ENCODE measurements at places on chromosomes 1 and 21.

DNA sequence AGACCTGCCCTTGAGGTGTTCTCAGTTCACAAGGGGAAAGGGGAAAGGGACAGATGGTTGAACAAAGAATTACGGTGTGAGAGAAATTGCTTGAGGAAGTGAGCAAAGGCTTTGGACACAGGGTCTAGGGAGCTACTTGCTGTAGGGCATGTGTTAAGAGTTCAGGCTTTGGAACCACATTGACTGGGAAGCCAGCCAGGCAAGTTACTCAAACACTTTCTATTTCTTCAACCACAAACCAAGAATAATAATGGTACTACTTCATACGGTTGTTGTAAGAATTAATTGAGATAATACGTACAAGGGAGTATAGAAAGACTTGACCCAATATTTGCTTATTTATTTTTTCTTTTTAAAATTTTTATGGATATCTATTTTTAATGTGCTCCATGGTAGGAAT is 26.6 kb downstream of the AK4 start:
- DNase-seq, result no peak

DNA sequence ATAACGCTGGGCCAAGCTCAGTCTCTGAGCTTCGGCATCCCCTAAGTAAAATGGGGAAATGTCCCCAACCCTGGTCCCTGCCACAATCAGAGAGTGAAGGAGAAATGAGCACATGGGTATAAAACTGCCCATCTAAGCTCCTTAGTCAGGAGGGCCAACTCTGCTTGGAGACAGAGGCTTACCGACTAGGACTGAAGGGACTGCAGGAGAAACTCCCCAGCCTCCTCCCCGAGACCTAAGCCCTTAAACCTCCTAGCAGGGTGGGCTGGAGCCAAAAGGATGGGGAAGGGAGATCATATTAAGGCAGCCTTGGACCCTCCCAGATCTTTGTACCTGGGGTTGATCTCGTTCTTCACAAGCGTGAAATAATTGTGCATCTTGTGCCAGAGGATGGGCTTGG is 5.5 kb downstream of the ETNK2 start:
- DNase-seq, result no peak

DNA sequence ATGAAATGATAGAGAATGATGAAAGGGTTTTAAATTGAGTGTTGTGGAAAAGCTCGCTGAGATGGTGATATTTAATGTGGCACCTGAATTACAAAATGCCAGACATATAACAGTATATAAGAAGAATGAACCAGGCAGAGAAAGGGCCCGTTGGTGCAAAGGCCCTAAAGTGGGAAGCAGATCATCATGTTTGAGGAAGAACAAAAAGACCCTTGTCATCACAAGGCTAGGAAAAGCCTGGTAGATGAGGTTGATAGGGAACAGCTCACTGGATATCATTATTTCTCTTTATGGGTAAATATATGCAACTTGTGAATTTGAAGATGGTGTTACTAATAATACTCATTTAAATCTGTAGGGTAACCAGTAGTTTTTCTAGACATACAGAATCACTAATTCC is 11.0 kb downstream of the RAP1A start:
- no peak for DNase-seq

- no peak for DNase-seq
These were observed 68.2 kb downstream of the RNF187 start for GRCh38 chr1:228555074-228555994.

DNA sequence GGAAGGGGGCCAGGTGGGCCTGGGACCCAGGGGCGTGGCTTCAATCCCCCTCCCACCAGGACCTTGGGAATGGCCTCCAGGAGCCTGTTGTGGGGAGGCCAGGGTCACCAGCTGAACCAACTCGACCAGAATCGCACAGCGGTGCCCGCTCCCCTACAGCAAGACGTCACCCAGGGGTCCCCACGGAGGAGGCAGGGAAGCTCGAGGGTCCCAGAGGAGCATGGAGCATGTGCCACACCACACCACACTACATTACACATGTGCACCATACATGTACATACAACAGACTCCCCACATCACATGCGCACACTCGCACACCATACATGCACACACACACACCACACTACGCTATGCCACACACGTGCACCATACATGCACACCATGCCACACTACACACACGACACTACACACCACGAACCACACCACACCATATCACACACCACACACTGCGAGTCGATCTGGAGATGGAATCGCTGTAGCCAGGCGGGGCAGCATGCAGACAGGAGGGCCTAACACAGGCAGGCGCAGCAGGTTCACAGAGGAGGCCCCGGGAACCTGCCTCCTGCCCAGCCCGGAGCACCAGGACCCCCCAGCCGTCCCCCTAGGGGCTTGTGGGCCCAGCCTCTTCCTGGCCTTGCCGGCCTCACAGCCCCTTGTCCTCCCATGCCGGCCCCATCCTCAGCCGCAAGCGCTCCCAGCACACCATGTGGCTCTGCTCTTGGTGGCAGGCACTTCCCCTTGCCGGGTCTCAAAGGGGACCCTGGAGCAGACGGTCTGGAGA is 596 bp downstream of the ITGB2 start:
- DNase-seq, result no peak

GRCh38 chr1:207803678-207804077 is 51.8 kb downstream of the CD46 start:
- no peak for DNase-seq

DNA sequence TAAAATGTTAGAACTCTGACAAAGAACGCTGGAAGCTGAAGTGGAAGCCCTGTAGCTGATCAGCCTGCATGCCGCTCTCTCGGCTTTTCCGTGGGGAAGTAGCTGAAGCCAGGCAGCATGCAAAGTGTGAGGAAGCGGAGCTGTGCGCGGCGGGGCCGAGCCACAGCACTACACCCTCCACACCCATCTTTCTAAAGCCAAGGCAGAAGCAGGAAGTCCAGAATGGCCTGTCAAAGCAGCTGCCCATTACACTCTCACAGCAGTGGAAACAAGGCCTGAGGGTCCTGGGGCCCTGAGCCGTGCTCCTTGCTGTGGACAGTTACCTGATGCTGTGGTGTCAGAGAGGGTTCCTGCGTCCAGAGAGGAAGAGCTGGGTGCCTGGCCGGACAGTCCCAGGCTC is 69.6 kb downstream of the UBR4 start:
- no peak for DNase-seq

DNA sequence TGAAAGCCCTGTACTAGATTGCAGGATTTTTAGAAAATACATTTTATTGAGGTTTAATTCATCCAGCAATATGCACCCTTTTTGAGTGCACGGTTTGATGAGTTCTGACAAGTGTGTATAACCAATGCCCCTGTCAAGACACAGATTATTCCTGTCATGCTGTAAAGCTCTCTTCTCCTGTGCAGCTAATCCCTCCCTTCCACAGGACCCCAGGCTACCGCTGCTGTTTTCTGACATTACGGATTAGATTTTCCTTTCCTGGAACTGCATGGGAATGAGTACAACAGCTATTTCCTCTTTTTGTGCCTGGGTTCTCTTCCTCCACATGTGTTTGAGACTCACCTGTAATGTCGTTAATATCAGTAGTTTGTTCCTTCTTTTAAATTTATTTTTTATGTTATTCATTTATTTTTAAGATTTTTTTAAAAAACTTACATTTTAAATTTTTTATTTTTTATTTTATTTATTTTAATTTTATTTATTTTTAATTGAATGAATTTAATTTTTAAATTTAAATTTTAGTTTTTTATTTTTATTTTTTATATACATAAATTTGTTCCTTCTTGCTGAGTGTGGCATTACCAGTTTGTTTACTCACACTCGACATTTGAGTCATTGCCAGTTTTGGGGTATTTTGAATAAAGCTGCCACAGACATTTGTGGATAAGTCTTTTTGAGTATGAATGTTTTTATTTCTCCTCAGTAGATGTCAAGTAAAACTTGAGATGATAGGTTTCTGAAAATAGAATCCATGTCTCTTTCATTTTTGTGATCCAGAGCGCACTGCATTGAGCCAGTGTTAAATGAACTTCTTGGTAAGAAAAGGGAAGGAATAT is 79.0 kb upstream of the B3GALT5 start:
- no peak for DNase-seq

- DNase-seq, result peak; percentile 82
These were observed 20.6 kb upstream of the TBX15 start for GRCh38 chr1:119008483-119009311.

DNA sequence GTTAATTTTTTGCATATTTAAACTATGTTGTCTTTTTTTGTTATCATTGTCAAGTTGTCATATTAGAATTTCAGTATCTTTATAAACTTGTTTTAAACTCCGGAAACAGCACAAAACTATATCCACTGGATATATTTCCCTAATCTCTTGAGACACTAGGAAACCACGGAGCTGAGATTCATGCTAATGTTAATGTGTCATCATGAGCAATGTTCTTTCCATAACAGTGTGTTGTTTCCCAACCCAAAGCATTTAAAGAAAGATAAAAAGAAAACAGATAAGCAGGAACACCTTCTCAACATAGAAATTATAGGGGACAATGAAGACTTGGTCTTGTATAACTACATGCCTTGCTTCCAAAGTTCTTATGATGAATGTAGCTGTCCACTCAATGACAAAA is 626.2 kb upstream of the TMPRSS15 start:
- no peak for DNase-seq

DNA sequence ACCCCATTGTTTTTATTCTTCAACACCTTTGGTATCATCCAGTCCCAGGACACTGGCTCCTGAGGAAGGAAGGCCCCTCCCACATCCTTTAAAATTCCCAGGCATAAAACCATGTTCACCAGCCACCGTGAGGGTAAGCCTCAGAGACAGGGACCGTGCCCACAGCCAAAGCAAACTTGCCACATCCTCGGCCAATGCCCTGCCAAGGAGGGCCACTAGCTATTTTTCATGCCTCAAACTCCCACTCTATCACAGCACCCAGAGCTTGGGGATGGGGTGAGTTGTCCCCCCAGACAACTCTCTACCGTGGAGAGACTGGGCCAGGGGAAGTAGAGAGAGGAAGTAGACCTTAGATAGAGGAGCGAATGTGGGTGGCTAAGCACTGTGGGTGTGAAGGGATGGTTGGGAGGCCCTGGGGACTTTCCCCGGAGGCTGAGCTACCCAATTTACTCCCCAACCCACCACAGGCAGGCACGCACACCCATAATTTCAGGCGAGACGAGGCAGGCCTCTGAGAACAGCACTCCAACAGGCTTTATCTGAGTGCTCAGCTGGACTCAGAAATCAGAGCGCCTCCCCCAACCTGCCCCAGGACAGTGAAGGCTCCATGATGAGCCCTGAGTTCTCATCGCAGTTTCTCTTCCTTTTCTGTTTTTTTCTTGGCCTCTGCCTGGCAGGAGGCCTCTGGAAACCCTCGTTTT is 15.9 kb upstream of the BTG2 start:
- no peak for DNase-seq

DNA sequence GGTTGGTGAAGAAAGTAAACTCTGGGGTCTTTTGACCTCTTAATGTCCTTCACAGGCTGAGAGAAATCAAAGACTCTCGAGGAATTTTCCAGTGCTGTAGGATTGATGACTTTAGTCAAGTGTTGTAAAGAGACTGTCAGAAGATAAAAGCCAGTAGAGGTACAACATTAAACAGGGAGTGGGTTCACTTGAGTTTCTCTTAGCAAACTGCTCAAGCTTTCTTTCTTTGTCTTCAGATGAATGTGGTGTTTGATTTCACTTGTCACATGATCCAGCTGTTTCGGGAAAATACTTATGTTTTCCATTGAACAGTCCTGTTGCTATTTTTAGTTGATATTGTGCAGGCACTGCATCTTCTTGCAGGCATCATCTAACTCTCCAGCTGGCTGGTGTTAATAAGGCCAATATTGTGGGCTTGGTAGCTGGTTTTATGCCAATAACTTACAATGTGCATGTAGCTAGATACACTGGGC is 45.6 kb downstream of the XCL2 start:
- no peak for DNase-seq

- DNase-seq, result peak; percentile 32
These were observed 14.3 kb downstream of the QSOX1 start for GRCh38 chr1:180168786-180169639.

- no peak for DNase-seq
These were observed 180.4 kb upstream of the FOXD3 start for GRCh38 chr1:63142001-63142400.

DNA sequence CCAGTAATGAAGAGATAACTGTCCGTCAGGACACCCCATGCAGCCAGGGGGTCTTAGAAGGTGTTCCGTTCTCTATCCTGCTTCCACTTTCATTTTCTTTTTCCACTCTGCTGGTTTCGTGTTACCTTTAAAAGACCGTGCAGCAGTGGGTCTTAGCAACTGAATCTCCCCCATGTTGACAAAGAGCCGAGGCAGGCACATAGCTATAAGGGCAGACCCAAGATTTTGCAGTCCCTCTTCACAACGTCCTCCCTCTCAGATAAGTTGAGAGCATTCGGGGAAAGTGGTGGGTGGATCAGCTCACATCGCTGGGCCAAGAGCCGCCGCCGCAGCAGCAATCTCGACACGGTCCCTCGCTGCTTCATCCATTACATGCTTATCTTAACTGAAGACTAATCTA is 355.5 kb downstream of the LMO4 start:
- peak; percentile 62 for DNase-seq

- no peak for DNase-seq
These were observed 82.9 kb downstream of the ARID4B start for GRCh38 chr1:235244974-235245592.

DNA sequence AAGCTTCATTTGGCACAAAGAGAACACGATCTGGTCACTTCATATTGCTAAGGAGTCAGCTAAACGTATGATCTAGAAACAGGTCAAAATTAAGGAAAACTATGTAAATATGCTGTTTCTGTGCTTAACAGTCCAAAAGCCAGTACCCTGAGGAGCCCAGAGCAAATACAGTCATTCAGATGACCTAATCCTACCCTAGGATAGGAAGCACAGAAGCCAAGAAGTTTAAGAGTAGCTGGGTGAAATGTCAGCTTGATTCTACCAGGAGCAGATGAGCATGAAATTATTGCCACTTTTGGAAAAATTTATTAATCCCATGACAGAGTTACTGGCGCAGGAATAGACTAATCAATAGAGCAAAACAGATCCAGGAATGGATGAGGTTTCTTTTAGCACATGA is 18.3 kb downstream of the SORT1 start:
- no peak for DNase-seq

- DNase-seq, result no peak
These were observed 39.3 kb upstream of the CSF3R start for GRCh38 chr1:36522021-36522420.

- no peak for DNase-seq
These were observed 36.9 kb downstream of the MYOM3 start for GRCh38 chr1:24074817-24075589.

DNA sequence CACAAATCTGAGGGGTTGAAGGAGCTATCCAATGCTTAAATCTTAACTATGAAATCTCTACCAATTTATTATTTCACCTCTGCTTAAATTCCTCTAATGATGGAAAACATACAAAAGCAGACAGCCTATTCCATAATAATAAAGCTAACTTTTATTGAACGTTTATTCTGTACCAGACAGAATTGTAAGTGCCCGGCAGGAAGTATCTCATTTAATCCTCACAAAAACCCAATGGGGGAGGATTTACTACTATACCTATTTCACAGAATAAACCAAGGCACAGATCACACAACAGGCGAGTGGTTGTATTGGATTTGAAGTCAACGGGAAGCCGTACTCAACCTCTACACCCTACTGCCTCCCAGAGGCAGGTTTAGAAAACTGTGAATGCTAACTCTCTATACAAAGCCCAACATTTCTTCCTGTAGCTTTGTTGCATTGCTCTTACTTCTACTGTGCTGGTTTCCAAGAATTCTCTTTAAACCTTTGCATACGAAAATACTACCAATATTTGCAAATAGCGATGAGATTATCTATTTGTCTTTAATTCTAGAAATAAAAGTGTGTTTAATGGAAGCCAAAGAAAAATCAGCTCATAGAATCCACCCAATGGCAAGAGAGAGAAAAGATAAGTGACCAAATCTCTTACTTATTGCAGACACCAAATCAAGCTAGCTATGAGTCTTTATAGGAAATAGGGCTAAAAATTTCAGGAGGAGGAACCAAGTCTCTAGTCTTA is 33.5 kb upstream of the C1orf53 start:
- peak; percentile 6 for DNase-seq

Measured in retina (tissue), 1 donor.